ENCODE measurements at places on chromosomes 7 and 10. TPM values are rescaled to one million over a fixed set of nuclear protein-coding genes. Genes with fewer than 3 reads are reported as not detected.

- H3K27ac ChIP-seq: no peak overlapping the region
- H3K36me3 ChIP-seq: no peaks in the 10 kb centered on the region
- H3K4me1 ChIP-seq: no peaks in the 10 kb centered on the region
- no peak overlapping the region for H3K4me3 ChIP-seq
- H3K27me3 ChIP-seq: no peaks in the 10 kb centered on the region
Observed at GRCh38 chr7:71364551-71364950, 232.6 kb downstream of the GALNT17 start.

- no peaks in the 10 kb centered on the region for H3K27me3 ChIP-seq
- peaks cover 3% of the 10 kb centered on the region for H3K4me1 ChIP-seq
- H3K4me3 ChIP-seq: no peak overlapping the region
- no peaks in the 10 kb centered on the region for H3K36me3 ChIP-seq
- H3K27ac ChIP-seq: no peak overlapping the region
Observed at GRCh38 chr7:41694495-41694894, 8.4 kb downstream of the INHBA start.

Gene CYP3A4
- total RNA-seq: not detected

DNA sequence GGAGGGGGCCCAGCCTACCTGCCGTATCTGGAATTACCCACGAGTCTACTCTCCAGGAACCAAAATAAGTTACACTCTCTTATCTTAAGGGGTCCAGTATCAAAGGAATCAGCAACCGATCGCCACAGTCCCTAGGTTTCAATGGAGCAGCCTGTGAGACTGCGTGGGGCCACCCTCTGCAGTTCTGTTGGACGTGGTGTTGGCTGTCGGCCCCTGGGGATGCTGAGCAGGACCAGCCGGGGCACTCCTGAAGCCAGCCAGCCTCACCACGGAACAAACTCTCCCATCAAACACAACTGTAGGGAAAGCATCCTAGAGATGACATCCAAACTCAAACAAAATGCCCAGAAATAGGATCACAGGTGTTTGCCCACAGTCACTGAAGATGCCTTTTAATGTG lies 25.5 kb upstream of the ABLIM1 start:
- no peaks in the 10 kb centered on the region for H3K27me3 ChIP-seq
- H3K4me3 ChIP-seq: no peak overlapping the region
- no peaks in the 10 kb centered on the region for H3K4me1 ChIP-seq
- no peak overlapping the region for H3K27ac ChIP-seq

DNA sequence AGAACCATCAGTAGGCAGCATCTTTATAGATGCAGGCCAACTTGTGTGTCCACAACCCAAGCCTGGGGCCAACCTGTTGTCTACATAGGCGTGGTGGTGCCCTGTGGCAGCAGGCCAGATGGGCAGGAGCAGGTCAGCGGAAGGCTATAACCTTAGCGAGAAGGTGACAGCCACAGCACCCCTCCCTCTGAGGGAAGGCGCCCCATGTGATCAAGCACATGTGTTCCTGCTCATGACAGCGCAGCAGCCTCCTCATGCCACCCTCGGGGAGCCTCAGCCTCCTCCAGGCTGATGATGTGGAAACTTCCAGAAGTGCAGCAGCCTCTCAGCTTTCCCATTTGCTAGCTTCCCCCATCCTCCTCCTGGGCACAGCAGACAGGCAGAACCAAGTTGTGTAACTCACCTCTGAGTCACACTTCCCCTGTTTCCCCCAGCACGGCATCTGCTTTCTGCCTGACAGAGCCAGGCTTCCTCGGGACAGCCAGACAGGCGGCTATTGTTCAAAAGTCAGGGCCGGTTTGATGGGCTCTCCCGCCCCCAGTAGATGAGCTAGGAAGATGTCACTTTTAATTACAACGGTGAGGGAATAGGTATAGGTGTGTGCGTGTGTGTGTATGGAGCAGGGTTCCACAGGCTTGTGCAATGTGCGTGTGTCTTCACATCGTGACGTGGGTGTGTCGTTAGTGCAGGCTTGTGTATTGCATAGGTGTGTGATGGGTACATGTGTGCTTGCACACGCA lies 312.0 kb upstream of the ZMIZ1 start:
- no peaks in the 10 kb centered on the region for H3K36me3 ChIP-seq
- DNase-seq: peak; percentile 24

DNA sequence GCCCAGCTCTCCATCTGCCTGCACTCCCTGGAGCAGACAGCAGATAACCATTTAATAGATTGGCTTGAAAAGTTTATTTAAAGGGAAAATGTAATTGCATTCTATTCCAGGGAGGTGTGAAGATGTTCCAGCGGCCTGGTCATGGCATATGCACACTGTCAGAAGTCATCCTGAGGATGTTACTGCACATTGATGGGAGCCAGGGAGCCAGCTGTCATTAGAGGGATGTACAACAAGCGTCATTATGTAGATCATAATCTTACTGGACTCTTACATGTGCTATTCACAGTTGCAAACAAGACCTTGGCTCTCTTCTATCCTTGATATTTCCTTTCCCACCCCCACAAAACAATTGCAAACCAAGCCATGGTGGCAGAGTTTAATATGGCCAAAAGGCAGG lies 65.4 kb downstream of the FAM204A start:
- H3K4me1 ChIP-seq: no peaks in the 10 kb centered on the region
- H3K27me3 ChIP-seq: peaks cover 2% of the 10 kb centered on the region
- DNase-seq: no peak
- no peaks in the 10 kb centered on the region for H3K36me3 ChIP-seq
- no peak overlapping the region for H3K27ac ChIP-seq
- H3K4me3 ChIP-seq: no peak overlapping the region

- no peaks in the 10 kb centered on the region for H3K36me3 ChIP-seq
- no peaks in the 10 kb centered on the region for H3K27me3 ChIP-seq
- no peak overlapping the region for H3K4me3 ChIP-seq
- DNase-seq: no peak
- H3K27ac ChIP-seq: no peak overlapping the region
- H3K4me1 ChIP-seq: no peaks in the 10 kb centered on the region
Observed at GRCh38 chr10:127399668-127400067, 149.4 kb upstream of the NPS start.

GRCh38 chr7:47685712-47686376 lies 103.9 kb upstream of the TNS3 start:
- no peaks in the 10 kb centered on the region for H3K27me3 ChIP-seq
- no peaks in the 10 kb centered on the region for H3K4me1 ChIP-seq
- H3K27ac ChIP-seq: no peak overlapping the region
- no peaks in the 10 kb centered on the region for H3K36me3 ChIP-seq
- no peak for DNase-seq
- H3K4me3 ChIP-seq: no peak overlapping the region

Gene PDE6C
- total RNA-seq: not detected

- H3K36me3 ChIP-seq: no peaks in the 10 kb centered on the region
- H3K4me3 ChIP-seq: no peak overlapping the region
- peaks cover 23% of the 10 kb centered on the region for H3K4me1 ChIP-seq
- H3K27me3 ChIP-seq: no peaks in the 10 kb centered on the region
Observed at GRCh38 chr10:44881649-44882048, 29.5 kb upstream of the TMEM72 start.

Gene COL13A1
- 10.3 TPM for total RNA-seq

GRCh38 chr10:97117372-97117771 lies 68.4 kb downstream of the SLIT1 start:
- no peak overlapping the region for H3K27ac ChIP-seq
- no peaks in the 10 kb centered on the region for H3K4me1 ChIP-seq
- no peak overlapping the region for H3K4me3 ChIP-seq
- no peak for DNase-seq
- H3K27me3 ChIP-seq: no peaks in the 10 kb centered on the region

Gene TAS2R3
- not detected for total RNA-seq

DNA sequence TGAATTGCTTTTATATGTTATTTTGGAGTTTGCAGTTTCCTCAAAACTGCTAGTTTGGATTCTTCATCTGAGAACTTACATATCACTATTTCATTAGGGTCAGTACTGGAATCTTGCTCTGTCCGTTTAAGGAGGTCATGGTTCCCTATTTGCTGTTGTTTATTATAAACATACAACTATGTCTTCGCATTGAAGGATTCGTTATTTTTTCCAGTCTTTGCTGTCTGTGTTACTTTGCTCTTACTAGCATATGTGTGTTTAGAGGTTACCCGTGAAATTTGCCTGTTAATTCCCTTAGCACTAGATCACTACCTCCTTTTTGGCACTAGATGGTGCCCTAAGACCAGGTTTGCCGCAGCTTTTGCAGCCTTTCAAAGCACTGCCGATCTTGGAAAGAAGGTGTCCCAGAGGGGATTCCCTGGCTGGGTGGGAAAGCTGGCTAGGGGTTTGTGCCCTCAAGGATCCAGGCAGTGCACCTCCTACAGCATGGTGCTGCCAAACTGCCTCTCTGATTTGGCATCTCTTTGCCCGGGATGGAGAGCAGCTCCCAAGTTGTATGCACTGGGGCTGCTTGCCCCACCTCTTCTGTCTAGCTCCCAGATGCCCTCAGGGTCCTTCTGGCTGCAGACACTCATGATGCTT lies 103.1 kb upstream of the APBB1IP start:
- DNase-seq: peak; percentile 51
- peaks cover 4% of the 10 kb centered on the region for H3K4me1 ChIP-seq
- no peak overlapping the region for H3K27ac ChIP-seq
- H3K36me3 ChIP-seq: no peaks in the 10 kb centered on the region
- no peaks in the 10 kb centered on the region for H3K27me3 ChIP-seq

- no peaks in the 10 kb centered on the region for H3K27me3 ChIP-seq
- H3K4me1 ChIP-seq: no peaks in the 10 kb centered on the region
- H3K36me3 ChIP-seq: no peaks in the 10 kb centered on the region
- no peak overlapping the region for H3K27ac ChIP-seq
- DNase-seq: no peak
Observed at GRCh38 chr10:123669886-123670285, 3.7 kb downstream of the GPR26 start.

DNA sequence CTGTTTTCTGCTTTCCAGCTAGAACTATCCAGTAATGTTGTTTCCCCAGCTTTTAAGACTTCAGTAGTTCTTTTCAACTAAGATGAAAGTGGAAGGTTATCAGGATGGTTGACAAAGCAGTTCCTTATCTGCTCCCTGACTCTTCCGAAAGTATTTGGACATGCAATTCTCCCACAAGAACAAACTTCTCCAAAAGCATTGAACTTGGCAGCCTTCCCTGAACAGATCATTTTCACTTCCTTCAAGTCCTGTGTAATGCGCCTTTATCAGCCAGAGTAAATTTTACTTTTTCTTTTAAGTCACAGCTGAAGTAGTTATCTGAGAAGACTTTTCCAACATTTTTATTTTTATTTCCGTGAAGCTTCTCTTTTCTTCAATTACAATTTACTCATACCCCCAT lies 39.7 kb downstream of the CDC14C start:
- H3K4me3 ChIP-seq: no peak overlapping the region
- H3K36me3 ChIP-seq: no peaks in the 10 kb centered on the region
- H3K4me1 ChIP-seq: no peaks in the 10 kb centered on the region
- no peak for DNase-seq
- no peaks in the 10 kb centered on the region for H3K27me3 ChIP-seq
- H3K27ac ChIP-seq: no peak overlapping the region

DNA sequence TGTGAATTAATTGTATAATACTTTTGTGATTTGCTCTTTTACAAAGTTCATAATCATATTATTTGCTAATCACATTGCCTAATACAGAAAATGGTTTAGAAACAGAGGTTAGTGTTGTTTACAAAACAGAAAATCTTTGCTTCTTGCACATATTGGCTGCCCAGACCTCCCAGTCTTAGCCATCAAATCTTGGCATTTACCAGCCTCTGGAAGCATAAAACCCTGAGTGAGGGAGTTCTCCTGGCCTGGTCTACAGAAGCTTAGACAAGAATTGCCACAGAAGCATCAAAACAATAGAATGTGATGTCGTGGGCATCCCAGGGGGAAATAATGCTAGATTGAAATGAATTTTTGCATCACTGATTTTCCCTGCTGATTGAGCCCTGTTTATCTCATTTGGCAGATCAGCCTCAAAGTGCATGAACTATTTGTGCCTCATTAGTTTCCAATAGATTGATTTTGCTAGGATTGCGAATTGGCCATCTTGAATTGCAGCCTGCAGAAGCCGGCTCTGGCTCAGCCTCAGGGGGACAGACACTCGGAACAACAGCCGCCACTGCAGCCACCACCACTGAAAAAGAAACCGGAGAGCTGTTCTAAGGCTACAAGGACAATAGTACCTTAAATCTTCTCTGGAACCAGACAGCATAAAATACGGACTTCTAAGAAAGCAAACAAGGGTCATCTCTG lies 11.1 kb upstream of the SORBS1 start:
- no peaks in the 10 kb centered on the region for H3K4me1 ChIP-seq
- H3K4me3 ChIP-seq: no peak overlapping the region
- H3K27ac ChIP-seq: no peak overlapping the region
- no peak for DNase-seq
- no peaks in the 10 kb centered on the region for H3K36me3 ChIP-seq
